ENCODE measurements at places on chromosomes 3 and 15. TPM values are rescaled to one million over a fixed set of nuclear protein-coding genes. Genes with fewer than 3 reads are reported as not detected.

- no peak for DNase-seq
Measured at GRCh38 chr15:61629269-61629668, 400.2 kb upstream of the RORA start.

GRCh38 chr3:46006238-46007032 is 10.8 kb upstream of the FYCO1 start:
- no peak for DNase-seq

DNA sequence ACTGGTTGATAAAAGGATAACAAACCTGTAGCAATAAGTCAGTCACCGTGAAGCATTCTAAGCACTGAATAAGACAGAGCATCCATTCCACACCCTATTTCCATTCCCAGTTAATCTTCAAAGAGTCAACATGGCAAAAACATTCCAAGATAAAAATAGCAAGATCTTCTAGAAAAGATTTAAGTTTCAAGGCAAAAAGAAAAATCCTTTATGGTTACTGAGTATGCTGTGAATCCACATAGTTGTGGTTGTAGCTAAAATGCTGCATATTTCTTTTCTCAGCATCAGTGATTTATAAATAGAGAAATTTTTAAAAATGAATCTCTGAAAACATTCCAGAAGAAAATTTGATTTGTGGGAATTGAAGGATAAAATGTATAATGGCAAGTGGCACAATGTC is 21.1 kb downstream of the GAP43 start:
- DNase-seq: no peak

DNA sequence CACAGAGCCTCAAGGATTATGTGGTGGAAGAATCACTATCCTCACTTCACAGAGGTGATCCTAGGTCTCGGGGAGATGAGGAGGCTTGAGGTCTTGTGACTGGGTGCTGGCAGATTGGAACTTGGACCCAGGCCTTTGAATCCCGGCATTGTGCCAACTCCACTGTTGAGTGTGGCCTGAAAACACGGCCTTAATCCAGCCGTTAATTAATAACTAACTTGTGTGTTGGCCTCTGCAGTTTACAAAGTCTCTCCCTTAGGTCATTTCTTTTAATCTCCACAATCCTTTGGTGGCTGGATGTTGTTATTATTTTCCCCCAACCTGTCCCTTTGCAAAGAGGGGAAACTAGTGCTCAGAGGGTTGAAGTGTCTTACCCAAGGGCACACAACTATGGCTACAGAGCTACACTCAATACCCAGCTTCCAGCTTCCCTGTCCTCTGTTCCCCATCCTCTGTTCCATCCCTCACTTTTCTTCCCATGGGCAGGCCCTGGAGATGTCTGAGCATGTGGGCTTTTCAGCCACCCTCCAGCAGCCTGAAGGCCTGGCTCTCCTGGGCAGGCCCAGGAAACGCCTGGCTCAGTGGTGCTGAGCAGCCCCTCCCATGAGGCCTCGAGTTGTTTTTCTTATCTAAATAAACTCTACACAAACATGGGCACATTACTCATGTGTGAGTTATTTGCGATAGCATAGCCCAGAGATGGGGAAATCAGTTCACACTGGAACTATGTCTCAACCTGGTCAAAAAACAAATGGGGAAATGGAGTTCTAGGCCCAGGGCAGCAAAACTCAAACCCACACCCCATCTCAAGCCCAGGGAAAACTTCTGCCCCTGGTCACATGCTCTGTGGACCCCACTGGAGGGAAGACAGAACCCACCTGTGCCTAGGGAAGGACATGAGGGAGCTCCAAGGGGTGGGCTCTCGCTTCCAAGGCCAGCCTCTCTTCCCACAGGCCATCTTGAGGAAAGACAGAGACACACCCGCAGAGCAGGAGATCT is 16.8 kb upstream of the SMAD3 start:
- DNase-seq: no peak

DNA sequence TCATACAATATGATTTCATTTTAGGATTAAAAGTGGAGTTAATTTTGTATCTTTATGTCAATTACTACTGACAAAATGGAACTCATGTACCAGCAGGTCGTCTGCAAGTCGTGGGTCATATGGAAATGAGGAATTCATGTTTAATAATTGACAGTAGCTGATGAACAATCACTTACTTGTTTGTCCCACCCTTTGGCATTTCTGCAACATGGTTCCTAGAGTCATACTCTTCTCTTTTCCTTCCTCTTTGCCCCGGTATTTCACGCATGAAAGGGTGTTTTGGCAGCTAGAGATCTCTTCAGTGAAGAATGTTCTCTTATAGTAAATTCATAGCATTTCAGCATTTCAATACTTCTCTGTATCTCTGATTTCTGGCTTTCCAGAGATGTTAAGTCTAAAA is 133.3 kb upstream of the SLC24A5 start:
- no peak for DNase-seq

PP2D1 gene
- total RNA-seq: not detected

SLCO3A1 gene
- 13.8 TPM for total RNA-seq

LRRC58 gene
- 36.6 TPM for total RNA-seq
